ENCODE measurements at places on chromosomes 6 and 20.
A peak's percentile ranks its signal among the peaks of the same experiment; 100 is the strongest.

DNA sequence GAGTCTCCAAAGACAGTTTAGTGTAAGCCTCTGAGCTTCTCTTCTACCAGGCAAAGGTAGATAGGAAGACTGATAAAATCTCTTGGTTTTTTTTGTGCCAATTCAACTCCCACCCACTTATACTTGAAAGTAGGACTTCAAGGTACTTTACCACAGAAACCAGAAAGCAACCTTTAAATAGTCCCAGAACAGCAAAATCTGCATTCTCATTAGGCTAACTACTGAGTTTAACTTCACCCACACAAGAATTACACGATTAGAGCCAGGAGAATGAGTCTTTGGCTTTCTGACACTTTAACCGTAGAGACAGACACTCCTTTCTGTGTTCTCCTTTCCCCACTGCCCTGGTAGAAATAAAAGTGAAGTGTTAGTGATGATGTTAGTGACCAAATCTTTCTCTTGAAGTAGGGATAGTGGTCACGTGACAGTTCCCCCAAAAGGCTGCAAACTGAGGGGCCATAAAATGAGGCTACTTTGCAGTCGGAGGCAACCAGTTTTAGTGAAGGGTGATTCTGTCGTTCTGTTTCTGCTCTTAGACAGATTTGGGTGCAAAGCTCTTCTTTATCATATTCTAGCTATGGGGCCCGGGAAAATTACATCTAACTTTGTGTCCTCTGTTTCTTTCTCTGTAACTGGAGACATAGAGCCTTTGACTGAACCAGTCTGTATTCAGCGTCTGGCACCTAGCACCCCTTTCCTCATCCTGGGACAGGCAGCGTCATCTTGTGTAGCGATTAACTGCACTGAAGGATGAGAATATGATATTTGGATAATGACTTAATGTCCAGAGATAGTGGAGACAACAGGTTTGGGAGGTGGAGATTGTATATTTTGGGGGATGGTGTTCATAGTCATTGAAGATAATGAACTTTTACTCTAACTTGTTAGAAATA, 206.4 kb upstream of the CITED2 start:
- DNase-seq, result no peak

GRCh38 chr6:30601815-30602641, 15.0 kb downstream of the PPP1R10 start:
- DNase-seq, result no peak

DNA sequence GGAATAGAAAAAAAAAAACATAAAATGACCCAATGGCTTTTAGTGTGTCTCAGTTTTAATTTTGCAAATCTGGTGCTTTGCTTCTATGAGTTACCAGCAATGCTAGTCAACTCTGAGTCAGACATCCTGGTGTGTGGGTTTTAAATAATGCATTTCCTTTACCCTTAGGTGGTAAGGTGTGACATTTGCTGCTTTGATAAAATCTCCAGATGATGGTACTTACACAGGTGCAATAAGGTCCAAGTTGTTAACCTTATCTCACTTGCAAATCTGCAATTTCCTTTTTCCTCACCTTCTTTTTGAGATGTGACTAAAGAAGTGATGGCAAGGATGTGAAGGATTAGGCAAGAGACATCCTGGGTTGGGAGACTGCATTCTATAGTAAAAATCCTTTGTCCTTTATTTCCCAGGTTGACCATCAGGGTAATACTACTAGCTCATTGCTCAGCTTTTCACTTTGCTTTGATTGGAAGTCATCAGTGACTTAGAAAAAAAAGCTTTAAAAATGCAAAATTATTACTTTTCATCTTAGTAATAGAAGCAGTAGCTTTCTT, 818.5 kb upstream of the FLRT3 start:
- no peak for DNase-seq

DNA sequence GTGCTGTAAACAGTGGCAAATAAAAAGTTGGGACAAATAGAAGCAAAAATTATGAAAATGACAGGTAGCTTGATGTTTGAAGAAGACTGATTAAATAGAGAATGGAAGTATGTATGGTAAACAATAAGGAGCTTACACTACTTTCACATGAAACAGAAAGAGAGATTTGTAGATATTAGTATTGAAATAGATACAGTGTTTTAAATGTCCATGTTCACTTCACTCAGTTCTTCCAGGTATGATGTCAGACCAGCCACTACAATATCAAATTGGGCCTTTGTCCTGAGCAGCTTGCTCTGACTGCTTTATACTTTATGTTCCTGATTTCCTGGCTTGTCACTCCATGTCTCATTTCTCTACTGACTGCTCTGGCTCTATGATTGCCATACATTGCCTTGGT, 107.5 kb downstream of the CENPW start:
- DNase-seq, result no peak

DNA sequence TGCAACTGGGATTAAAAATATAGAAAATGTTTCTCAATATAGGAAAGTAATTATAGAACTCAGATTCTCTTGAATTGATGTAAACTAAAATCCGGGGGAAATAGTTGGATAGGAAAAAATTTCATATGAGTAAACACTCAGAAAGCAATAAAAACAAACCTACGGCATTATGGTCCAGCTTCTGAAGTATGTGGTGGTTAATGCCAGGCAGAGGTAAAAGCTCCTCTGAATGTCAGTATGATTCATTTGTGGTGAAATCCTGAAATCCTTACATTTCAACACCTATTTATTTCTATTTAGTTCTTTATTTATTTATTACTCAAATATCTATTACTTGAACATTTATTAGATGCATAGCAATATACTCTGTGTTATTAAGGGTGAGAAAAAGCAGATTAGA, 145.1 kb downstream of the RIMS1 start:
- no peak for DNase-seq

GRCh38 chr20:48012401-48012974, 227.2 kb upstream of the SULF2 start:
- peak; percentile 95 for DNase-seq

- no peak for DNase-seq
Observed at GRCh38 chr20:63501818-63502670, 3.2 kb upstream of the EEF1A2 start.

- no peak for DNase-seq
Observed at GRCh38 chr6:42239736-42240375, 22.2 kb upstream of the MRPS10 start.

GRCh38 chr6:152341596-152341995, 295.6 kb downstream of the SYNE1 start:
- DNase-seq, result no peak

Measured in AG09309 (cell line).